ENCODE measurements at places on chromosomes 7 and 10.

DNA sequence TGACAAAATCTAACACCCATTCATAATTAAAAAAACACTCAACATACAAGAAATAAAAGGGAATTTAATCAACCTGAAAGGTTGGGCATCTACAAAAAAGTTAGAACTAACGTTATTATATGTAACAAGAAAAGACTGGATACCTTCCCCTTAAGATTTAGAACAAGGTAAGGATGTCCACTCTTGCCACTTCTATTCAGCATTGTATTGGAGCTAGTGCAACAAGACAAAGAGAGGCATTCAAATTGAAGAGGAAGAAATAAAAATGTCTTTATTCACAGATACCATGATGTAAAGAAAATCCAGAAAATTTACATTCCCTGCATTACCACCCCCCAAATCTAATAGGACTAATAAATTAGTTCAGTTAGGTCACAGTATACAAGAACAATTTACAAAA is 18.3 kb downstream of the FAM149B1 start:
- no peak for DNase-seq

DNA sequence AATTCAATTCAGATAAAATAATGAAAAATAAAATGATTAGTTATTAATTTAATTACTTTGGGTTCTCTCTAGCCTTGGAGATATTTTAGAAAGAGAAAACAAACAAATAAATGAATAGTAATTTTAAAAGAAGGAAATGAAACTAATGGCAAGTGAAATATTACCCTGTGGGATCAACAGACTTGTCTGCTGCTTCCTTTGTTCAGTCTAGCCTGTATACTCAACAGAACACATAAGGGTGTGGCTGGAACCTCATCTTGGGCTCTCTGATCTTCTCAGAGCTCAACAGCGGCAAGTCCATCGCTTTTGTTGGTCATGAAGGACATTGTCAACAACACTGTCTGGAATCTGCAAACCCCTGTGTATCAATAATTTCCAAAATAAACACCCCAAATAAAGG is 904.9 kb downstream of the IPMK start:
- peak; percentile 21 for DNase-seq

DNA sequence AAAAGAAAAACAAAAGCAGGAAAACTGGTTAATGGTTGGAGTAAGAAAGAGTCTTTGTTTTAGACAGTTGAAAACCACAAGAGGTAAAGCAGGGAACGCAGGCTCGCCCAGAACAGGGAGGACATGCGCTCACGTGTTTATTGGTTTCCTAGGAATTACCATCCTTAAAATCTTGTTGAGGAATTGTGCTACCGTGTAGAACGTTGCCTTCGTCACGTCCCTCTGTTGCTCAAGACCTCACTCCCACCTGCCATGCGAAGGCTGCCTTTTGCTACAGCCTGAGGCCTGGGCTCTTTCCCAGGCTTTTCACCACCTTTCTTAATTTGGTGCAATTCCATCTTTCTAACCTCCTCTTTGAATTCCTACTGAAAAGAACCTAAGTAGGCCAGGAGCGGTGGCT is 61.6 kb upstream of the CAMK1D start:
- DNase-seq = no peak

GRCh38 chr7:85522070-85522469 is 335.2 kb upstream of the SEMA3D start:
- DNase-seq = no peak

DNA sequence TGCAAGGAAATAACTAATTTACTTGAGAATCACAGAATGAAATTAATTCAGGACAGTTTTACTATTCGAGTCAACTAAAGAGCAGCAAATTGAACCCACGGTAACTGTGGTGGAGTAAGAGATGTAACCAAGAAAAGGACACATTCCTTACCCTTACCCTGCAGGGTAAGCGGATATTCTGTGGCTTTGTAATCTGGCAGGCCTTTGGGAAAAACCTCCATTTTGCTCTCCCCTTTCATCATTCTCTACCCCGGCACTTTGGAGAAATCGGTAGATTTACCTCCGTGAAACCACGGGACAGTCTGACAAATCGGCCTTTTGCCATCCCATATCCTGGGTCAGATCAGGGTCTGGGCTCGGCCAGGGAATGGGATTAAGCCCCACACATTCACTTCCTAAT is 18.4 kb downstream of the RCC1L start:
- DNase-seq = no peak

DNA sequence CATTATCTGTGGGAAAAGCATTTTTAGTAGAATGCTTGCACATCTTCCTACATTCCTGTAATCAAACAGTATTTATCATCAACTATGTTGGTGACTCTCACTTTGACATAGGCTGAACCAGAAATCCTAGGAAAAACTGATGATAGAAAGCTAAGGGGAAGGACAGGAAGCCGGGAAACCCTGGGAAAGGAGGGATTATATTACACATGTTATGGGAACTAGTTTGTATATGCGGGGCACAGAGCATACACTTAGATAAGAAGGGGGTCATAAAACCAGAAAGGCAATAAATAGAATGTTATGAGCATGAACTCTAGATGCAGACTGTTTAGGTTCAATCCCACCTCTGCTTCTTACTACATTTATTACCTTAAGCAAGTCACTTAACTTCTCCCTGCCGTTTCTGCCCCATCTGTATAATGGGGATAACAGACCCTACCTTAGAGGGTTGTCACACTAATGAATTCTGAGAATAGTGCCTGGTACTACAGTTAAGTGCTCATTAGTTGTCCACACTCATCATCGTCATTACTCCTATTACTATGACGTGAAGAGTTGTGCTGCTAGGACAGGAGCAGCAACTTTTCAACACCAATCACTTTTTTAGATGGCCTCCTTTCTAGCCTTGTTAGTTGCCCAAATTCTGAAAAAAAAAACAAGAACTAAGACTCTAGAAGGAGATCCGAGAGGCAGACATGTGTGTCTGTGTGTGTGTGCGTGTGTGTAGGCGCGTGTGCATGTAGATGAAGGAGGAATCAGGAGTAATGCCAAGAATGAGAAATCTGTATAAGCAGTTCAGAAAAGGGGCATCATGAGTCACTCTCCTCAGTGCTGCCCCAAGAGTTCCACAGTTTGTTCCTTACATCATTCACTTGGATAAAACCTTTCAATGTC is 52.2 kb downstream of the KMT2C start:
- DNase-seq = no peak

DNA sequence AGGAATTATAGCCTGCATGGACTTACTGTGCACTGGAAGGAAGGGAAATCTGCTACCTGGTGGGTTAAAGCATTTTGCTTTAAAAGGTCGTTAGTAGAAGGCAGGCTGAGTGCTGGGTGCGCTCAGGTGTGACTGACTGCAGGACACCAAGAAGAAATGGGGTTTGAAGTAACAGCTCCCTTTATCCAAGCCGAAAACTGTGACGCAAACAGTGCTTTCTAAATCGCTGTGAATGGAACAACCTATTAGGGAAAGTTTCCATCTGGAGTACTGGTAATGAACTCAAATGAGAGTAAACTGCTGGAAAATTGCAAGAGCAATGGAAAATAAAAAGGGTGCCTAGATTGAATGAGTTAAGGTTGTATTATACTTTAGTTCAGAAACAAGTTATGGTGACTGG is 95.3 kb downstream of the CNNM2 start:
- no peak for DNase-seq

- no peak for DNase-seq
These were observed 318.4 kb downstream of the GLRX3 start for GRCh38 chr10:130454543-130455000.

GRCh38 chr7:142478479-142479220 is 220.8 kb upstream of the PRSS58 start:
- peak; percentile 55 for DNase-seq

GRCh38 chr10:69446650-69447151 is 4.6 kb upstream of the TSPAN15 start:
- DNase-seq = no peak

DNA sequence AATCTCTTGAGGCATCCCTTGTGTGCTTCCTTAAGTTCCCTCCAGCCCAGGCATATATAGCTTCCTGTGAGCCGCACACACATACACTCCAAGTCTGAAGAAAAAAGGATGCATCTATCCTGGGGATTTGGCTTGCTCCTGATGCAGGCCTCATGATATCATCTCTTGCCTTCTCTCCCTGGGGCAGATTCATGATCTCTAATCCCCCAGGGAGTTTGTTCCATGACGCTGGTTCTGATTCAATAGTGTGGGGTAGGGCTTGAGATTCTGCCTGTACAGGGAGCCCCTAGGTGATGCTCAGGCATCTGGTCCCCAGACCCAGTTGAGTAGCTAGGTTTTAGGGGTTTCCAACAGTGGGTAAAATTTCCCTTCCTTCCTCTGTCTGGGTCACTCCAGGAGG is 1.5 kb downstream of the PON1 start:
- no peak for DNase-seq

- DNase-seq = no peak
These were observed 600.9 kb upstream of the MKI67 start for GRCh38 chr10:128727114-128727513.

- DNase-seq = no peak
These were observed 46.7 kb upstream of the DLG5 start for GRCh38 chr10:77973276-77973675.

DNA sequence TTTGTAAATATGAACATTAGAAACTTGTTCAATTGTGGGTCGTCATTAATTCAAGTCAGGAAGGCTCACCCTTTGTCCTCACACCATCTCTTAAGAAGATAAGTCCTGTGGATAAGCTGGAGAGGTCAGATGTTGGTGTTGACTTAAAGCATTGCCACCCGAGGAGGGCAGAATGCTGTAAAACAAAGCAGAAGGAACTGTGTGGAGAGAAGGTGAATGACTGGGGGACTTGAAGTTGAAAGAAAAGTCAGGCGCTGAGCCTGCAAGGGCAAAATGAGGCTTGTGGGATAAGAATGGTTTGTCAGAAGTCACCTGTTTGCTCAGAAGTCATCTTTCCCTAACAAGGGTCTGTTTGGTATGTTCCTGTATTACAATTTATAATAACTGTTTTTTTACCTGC is 9.1 kb downstream of the RPA3 start:
- no peak for DNase-seq

GRCh38 chr10:118054383-118054782 is 7.6 kb upstream of the RAB11FIP2 start:
- DNase-seq = no peak

DNA sequence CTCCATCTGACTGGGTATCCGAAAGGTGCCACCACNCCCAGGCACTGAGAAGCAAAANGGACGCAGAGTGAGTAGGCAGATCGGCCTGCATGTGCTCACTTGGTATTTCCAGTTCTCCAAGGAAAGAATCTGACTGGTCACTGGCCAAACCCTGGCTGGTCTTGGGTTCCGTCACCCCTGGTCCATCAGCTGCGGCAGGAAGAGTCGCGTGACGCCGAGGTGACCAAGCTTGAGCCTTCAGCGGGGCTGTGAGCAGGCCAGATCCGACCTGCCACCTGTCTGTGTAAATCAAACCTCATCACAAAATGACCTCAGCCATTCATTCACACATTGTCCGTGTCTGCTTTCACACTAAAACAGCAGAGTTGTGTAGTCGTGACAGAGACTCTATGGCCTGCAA is 28.8 kb upstream of the CHST15 start:
- no peak for DNase-seq

GRCh38 chr10:44786286-44786850 is 124.8 kb upstream of the TMEM72 start:
- no peak for DNase-seq

- DNase-seq = no peak
These were observed 18.7 kb downstream of the C10orf105 start for GRCh38 chr10:71700731-71701368.

DNA sequence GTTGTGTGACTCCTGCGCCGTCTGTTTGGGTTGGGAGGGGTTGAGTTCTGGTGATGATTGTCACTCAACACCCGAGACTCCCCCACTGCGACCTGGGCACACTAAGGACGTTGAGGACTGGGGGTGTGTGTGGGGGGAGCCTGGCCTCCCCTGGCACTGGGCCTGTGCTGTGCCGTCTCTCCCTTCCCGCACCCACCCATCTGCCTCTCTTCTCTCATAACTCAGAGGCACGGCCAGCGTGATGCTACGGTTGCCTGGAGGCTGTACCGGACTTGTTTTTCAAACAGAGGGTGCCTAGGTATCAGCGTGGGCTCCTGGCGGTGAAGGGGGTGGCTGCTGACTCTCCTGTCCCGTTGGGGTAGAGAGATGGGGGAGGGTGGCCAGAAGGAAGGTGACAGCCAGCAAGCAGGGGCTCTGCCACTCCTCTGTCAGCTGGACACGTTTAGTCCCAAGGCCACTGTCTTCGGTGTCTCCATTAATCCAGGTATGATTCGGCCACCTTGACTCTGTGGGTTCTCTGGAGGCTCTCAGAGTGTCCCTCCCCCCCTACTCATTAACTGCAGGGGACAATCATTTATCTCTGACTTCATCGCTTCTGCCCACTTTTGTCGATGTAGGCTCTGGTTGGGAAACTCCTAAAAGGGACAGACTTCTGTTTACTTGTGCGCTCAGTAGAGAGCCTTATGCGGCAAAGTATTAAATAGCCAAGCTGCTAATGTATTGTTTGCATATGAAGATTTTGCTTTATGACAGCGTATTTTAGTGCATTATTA is 56.5 kb upstream of the PFKFB3 start:
- no peak for DNase-seq

DNA sequence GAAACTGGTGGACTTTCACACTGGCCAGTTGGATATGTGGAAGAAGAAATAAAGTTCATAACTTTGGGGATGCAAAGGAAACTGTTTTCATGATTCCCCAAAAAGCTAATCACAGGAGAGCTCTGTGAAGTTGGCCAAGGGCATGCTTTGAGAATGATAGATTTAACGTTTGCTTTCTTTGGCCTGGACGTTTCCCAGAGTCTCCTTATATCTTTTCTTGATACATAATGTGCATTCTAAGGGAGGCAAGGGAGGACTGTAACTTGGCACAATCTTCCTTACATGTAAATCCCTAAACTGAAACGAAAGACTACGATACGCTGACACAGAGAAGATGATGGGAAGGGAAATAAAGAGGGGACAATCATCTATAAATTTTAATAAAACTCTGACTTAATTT is 176.5 kb upstream of the INHBA start:
- DNase-seq = no peak

DNA sequence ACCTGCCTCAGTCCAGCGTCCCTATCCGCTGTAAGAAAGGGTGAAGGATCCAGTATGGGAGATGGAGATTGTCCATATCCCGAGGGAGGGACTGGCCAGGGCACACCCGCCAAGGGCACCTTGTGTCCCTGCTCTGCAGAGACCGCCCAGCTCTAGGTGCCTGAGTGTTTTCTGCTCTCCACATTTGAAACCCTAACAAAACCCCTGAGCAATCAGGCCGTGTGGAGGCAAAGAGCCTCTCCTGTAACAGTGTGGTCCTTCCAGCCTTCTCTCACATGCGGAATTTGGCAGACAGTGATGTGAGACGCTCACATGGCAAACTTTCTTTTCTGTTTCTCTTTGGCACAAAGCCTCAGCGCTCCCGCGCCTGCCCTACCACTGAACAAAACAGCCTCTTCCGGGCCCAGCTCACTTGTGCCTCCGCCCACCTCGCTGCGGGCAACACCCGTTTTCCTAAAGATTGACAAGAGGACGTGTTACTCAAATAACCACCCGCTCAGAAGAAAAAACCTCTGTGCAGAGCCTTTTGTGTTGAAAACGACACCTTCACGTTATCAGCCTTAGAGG is 514.8 kb downstream of the DNAJB6 start:
- DNase-seq = peak; percentile 89

Measured in MV-4-11 (cell line).